ENCODE measurements at places on chromosomes 3 and 15.

GRCh38 chr3:189143321-189143720 is 28.4 kb upstream of the TPRG1 start:
- no peak for DNase-seq

GRCh38 chr3:139521144-139521543 is 18.4 kb downstream of the RBP1 start:
- DNase-seq: no peak

DNA sequence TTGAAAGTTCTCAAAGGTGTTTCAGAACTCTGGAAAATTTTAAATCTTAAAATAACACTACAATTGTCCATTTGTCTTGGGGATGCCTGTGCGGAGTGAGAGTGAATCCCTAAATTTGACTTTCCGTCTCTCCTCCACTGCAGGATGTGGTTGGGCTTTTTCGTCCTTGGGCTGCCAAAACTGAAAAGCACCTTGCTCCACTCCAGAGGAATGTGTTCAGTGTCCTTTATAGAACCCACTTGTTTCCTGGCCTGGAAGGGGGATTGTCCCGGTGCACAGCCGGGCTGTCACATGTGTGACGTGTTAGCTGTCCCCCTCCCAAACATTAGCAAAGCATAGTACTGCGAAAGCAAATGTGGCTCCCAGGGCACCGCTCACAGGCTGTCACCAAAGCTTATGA is 69.6 kb upstream of the ATP10A start:
- DNase-seq: no peak

DNA sequence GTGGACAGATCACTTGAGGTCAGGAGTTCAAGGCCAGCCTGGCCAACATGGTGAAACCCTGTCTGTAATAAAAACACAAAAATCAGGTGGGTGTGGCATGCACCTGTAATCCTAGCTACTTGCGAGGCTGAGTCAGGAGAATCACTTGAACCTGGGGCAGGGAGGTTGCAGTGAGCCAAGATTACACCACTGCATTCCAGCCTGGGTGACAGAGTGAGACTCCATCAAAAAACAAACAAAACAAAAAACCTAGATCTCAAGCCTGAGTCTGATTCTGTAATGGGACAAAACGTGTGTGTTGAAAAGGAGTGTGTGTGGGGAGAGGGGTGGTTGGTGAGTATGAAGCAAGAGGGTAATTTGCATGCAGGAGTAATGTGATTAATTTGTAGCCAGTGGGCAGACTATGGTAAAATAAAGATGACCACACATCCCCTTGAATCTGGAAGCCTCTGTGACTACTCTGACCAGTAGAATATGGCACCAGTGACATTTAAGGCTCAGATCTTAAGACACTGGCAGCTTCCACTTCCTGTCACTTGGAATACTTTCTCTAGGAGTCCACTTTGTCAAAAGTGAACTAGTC is 18.4 kb upstream of the OPA1 start:
- no peak for DNase-seq

- DNase-seq: no peak
These were observed 165.9 kb downstream of the POLR2M start for GRCh38 chr15:57872281-57873030.

- DNase-seq: no peak
These were observed 26.3 kb downstream of the ABCC5 start for GRCh38 chr3:183991403-183991802.

- DNase-seq: no peak
These were observed 619.0 kb downstream of the ROBO1 start for GRCh38 chr3:79148786-79149185.

GRCh38 chr3:193174140-193174539 is 66.9 kb upstream of the PLAAT1 start:
- DNase-seq: no peak

GRCh38 chr3:183555541-183556081 is at the start of gene KLHL6:
Gene KLHL6 (minus strand): TSS chr3:183555706. CDS start chr3:183555653, 53 bp downstream.
- DNase-seq: no peak

DNA sequence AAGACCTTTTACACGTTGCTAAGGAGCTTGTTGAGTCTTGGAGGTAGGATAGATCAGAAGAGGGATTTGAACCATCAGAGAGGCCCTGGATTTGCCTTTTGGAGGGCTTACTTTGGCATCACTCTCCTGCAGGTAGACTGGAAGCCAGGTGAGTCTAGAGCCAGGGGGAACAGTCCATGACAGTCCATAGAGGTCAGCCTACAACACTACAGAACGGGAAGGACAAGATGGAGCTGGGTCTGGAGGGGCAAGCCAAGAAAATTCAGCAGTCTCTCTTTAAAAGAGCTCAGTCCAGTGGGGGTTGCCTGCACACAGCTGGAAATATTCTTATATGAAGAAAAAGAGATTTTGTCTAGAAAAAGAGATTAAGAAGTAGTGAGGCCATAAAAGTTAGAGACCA is 60.7 kb downstream of the HHLA2 start:
- no peak for DNase-seq

DNA sequence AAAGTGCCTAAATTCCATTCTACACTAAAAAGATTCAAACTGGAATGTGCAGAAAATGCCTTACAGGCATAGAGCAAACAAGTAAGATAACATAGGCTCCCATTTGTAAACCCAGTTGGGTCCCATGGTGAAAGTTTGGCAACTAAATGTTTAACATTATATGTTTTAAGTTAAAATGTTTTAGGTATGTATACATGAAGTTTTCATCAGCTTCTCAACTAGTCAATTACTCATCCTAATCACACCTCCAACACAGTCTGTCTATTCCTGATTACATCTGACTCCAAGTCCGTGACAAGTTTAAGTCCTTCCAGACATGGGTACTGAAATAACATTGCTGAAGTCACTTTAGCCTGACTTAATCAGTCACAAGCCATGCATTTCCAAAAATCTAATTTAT is 25.0 kb downstream of the MYLK start:
- DNase-seq: no peak

DNA sequence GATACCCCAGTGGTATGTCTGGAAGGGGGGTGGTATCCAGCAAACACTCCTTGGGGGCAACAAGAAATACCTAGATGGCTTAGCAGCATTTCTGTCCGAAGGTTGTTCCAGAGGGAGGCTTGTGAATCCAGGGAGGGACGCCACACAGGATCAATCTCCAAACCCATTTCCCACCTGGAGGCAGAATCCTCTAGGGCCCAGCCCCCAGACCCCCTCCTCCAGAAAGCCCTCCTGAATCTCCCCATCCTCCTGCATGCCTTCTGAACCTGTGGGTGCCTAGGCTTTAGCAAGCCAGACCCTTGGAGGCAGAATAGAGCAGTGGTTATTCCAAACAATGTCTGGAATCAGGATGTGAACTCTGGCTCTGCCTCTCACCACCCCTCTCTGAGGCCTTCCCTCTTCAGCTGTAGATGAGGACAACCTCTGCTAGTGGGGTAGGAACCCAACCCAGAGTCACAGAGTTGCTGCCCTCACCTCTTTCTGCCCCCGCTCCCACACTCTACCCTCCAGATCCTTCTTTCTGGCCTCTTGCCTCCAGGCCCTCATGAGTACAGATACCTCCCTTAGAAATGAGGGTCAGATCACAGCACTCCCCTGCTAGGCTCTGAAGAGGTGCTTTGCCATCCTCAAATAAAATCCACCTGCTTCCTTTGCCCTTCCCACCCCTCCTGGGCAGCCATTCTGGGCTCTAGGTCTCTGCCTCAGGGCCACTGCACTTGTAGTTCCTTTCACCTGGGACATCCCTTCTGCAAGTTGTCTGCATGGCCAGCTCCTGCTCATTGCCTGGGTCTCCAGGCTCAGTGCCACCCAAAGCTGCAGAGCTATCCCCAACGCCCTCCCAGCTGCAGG is 8.1 kb downstream of the CISH start:
- no peak for DNase-seq

DNA sequence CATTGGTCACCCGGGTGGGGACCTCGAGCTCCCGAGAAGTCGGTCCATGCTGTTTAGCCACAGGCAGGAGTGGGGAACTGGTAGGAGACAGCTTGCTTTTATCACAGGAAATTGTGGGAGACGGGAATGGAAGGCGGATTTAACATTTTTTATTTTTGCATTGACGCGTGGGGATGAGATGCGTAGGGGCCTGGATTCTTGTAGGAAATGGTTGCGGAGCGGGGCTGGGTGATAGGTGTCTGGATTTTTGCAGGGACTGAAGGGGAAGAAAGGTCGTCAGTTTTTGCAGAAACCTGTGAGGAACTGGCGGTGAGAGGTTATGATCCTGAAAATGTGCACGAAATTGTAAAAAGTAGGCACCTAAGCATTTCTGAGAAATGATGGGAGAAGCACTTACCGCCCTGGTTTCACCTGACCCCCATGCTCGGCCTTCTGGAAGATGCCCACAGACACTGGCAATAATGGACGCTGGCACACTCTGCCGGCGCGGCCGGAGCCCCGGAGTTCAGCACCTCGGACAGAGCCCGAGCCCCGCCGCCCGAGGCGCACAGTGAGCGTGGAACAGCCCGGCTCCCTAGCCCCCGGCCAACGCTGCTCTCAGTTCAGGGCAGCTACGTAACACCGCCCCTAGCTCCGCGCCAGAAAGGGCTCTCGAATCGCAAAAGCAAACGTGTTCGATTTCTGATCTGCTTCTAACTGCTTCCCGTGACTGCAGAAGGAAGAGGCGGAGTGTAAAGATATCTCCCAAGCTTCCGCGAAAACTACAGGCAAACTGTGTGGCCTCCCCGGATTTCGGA is 928 bp downstream of the ANKRD34C start:
- DNase-seq: no peak

- DNase-seq: no peak
These were observed 126.9 kb upstream of the MEF2A start for GRCh38 chr15:99438691-99439523.

GRCh38 chr3:46844881-46845312 is 18.3 kb downstream of the MYL3 start:
- no peak for DNase-seq

DNA sequence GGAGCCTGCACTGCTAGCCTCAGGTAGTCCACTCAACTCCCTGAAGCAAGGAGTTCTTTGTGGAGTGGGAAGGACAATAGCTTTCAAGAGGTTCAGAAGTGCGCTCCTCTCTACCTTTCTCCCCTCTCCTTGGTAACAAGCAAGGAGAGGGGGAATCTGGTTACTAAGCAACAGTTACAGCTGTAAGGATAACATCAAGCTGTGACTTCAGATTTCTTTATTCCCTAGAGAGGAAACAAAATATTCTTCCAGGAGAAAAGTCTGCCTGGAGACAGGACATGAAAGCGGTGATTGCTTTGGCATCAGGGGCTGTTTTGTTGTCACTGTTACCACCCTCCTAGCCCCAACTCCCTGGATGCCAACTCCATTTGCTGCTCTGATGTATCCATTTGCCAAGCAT is 70.4 kb downstream of the TRANK1 start:
- DNase-seq: no peak

GRCh38 chr3:18061737-18062656 is 319.6 kb upstream of the TBC1D5 start:
- DNase-seq: no peak

GRCh38 chr3:8987226-8987625 is 24.0 kb upstream of the RAD18 start:
- DNase-seq: no peak

- peak; percentile 73 for DNase-seq
These were observed 1.1 kb upstream of the NPHP3 start for GRCh38 chr3:132723024-132723950.

DNA sequence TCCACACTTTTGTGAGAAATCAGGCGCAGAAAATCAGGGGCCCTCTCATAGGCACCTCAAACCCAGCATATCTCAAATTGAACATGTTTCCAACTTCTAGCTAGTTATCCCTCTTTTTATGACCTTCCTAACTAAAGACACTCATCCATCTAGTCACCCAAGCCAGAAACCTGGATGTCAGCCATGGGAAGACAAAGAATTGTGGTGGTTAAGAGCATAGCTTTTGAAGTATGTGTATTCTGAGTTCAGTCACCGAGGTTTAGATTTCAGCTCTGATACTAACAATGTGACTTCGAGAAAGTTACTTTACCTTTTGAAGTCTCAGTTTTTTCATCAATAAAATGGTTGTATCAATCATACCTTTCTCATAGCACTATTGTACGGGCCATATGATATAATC is 495.5 kb downstream of the NLGN1 start:
- DNase-seq: no peak

- DNase-seq: no peak
These were observed 50.8 kb upstream of the MRPS22 start for GRCh38 chr3:139292711-139293664.

GRCh38 chr3:46545818-46546630 is 20.1 kb downstream of the LRRC2 start:
- no peak for DNase-seq

DNA sequence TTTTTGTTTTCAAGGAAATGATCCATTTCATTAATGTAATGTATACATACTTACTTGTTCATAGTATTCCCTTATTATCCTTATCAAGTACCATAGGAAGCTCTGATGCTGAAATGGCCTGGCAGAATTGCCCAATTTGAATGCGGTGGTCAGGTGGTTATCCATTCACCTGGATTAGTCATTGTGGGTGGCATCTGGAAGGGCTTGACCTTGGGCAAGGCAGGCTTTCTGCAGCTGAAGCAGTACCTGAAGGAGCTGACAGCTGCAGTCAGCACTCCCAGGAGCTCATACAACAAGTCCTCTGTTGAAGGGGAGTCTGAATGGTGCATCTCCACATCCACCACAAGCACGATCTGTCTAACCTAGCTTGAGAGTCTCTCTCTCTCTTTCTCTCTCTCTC is 12.2 kb upstream of the IQCF5 start:
- no peak for DNase-seq

DNA sequence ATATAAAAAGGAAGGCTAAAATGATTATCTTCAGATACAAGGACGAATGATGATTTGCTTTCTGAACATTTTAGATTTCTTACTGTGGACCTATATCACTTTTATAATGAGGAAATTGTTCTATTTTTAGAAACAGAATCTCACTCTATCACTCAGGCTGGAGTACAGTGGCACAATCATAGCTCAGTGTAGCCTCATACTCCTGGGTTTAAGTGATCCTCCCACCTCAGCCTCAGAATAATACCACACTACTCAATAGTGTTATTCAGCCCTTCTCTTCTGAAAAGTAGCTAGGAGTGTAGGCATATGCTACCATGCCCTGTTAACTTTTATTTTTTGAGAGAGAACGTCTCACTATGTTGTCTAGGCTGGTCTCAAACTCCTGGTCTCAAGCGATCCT is 15.8 kb downstream of the DNAJC13 start:
- DNase-seq: no peak

DNA sequence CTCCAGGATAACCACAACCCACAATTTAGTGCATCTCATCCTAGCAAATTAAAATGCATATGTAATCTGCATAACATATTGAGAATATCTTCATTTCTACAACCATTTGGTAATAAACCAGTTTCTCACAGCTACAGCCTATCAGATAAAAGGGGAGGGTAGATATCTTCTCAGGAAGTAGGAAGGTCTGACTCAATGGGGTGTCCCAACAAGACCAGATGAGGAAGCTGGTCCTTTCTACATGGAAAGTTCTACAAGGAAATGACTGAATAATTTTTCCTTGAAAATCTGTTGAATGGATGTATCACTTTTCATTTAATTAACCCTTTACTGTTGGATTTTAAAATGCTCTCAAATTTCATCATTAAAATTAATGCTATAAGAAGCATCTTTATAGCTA is 17.4 kb upstream of the TMPRSS7 start:
- DNase-seq: no peak
